ENCODE measurements at places on chromosomes 7 and 10.

DNA sequence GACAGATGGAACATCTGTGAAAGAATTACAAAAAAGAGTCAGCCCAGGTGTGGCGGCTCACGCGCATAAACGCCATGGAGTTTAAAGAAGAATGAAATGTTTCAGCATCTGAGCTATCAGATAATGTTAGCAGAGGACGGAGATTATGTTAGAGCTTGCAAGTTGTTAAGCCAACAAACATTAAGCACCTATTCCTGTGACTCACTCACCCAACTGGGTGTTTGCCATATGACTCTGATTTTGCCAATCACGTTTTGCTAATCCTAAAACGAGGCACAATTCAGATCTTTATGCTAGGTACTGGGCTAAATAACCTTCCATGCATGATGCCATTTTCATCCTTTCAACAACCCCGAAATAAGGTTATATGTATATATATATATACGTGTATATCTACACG is 29.0 kb upstream of the CCNY start:
- DNase-seq = no peak

GRCh38 chr7:15015545-15016314 is 113.2 kb upstream of the DGKB start:
- DNase-seq = peak; percentile 87

GRCh38 chr10:42482411-42482810 is 156.0 kb downstream of the ZNF33B start:
- no peak for DNase-seq

- DNase-seq = no peak
These were observed 148.1 kb upstream of the CELF2 start for GRCh38 chr10:10869592-10869991.

- DNase-seq = no peak
These were observed 116.9 kb upstream of the PCGF5 start for GRCh38 chr10:91103384-91104192.

DNA sequence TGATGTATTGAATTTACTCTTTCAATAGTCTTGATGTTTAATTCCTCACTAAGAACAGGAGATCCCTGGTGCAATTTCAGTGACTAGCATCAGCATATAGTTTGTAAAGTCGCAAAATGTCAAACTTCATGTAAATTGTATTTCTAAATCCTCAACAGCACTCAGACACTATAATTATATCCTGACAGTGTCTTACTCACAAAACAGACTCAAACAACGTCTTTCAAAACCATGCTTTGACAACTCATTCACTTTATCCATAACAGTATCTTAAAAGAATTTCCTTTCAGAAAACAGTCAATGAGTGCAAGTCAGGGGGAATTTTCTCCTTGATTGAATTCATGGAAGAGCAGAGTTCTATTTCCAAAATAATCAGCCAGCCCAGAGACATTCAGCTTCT is 20.8 kb downstream of the BAMBI start:
- no peak for DNase-seq

GRCh38 chr10:75469006-75469616 is 37.7 kb downstream of the LRMDA start:
- DNase-seq = no peak

- DNase-seq = peak; percentile 18
These were observed 84.7 kb downstream of the SNX10 start for GRCh38 chr7:26376175-26376917.

GRCh38 chr10:31774928-31775650 is 153.5 kb downstream of the ARHGAP12 start:
- DNase-seq = no peak
